Aorta (tissue), 5 donors: ENCODE measurements at places on chromosomes 3 and 15.

GRCh38 chr3:40691452-40691861 lies 166.7 kb downstream of the ZNF621 start:
- no peak for DNase-seq

DNA sequence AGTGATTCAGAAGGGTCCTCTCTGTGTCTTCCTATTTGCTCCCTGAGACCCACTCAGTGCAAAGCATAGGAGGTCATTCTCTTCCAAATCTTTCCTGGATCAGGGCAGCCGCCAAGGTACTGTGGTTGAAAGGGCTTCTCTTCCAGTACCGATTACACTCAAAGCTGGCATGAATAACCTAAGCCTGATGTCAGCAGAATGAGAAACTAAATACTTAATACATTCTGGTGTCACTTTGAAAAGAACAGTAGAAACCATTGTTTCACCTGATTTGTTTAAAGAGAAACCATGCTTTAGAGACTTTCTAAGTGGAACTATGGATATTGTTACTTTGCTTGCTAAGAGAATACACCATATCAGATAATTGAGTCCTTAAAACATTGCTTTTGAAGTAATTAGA lies 50.2 kb downstream of the PDHB start:
- DNase-seq = no peak

DNA sequence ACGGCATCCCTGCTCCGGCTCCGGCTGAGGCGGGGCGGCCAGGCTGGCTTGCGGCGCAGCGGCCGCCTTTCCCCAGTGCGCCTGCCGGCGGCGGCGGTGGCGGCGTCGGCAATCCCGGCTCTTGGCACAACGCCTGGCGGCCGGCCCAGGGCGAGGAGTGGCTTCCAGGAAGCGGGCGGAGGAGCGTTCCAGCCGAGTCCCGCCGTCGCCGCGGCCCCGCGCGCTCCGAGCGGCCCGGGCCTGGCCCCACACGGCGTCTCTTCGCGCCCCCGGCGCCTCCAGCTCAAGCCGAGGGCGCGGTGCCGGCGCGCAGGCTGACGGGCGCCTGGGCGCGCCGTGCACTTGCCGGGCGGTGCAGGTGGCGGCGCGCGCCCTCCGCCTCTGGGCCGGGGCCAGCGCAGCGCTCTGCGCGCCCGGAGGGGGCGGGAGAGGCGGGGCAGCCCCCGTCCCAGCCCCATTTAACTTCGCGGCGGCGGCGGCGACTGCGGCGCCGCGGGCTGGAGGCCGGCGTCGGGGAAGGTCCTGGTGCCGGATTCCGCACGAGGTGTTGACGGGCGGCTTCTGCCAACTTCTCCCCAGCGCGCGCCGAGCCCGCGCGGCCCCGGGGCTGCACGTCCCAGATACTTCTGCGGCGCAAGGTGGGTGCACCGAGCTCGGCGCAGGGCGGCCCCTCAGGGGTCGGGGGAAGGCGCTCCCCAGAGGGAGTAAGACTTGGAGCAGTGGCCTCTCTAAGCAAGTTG lies at the start of gene ADAMTSL3:
ADAMTSL3 (plus strand) TSS at position 485 of the 740 bp plus-strand sequence. CDS start 1,639 bp downstream, outside the sequence.
- peak; percentile 96 for DNase-seq

GRCh38 chr3:30232142-30232541 lies 374.3 kb upstream of the TGFBR2 start:
- DNase-seq = no peak

DNA sequence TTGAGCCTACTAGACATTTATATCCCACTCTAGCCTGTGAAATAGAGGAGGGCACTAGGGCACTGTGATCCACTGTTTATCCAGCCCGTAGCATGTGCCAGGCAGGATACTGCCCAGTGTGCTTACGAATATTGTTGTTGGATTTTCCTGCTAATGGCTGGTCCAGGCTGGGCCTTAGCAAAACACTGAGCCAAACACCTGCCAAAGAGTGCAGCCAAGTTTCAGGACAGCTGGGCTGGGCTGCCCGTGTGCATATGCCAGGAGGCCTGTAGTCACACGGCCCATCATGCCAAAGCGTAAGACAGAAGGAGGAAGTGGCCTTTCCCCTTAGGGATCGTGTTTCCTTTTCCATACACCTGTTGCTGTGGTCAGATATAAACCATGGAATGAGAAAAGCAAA lies 54.5 kb upstream of the ABHD10 start:
- peak; percentile 82 for DNase-seq

DNA sequence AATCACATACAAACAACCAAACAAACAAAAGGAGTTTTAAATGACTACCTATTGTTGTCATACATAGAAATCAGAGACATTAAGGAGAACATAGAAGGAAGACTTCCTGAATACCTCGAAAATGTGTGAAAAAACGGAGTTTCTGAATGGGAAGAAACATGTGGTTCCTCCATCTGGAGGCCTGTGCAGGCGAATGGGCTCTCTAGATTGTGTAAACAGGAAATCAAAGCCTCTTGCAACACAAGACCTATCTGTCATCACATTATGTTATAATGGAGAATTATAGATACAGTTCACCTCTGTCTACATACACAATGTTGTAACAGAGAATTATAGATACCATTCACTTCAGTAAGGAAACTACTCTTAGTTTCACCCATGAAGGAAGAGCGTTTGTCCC lies 44.1 kb downstream of the RUBCN start:
- no peak for DNase-seq

- no peak for DNase-seq
Measured at GRCh38 chr3:14147617-14148016, 22.8 kb downstream of the TMEM43 start.

- no peak for DNase-seq
Measured at GRCh38 chr3:4191971-4192370, 111.2 kb upstream of the SETMAR start.

GRCh38 chr3:157077565-157077991 lies 82.4 kb downstream of the CCNL1 start:
- DNase-seq = peak; percentile 81

GRCh38 chr15:83657549-83657948 lies 3.6 kb downstream of the ADAMTSL3 start:
- no peak for DNase-seq

GRCh38 chr15:40287505-40287904 lies 4.6 kb upstream of the ANKRD63 start:
- no peak for DNase-seq

DNA sequence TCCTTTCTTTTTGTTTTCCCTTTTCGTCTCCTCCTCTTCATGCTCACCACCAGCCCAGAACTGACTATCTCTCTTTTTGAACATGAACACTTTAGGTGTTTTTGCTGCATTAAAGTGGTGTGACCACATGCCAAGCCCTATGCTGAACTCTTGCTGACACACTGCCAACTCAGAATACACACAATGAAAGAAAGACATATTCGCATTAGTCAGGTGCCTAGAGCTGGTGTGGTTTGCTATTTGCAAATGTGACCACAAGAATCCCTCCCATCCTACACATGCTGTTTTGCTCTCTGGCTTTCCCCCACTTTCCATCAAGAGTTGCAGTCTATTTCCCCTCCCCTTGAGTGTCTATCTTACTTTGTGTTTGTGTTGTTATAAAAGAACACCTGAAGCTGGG lies 967.8 kb upstream of the CFAP20DC start:
- DNase-seq = no peak

DNA sequence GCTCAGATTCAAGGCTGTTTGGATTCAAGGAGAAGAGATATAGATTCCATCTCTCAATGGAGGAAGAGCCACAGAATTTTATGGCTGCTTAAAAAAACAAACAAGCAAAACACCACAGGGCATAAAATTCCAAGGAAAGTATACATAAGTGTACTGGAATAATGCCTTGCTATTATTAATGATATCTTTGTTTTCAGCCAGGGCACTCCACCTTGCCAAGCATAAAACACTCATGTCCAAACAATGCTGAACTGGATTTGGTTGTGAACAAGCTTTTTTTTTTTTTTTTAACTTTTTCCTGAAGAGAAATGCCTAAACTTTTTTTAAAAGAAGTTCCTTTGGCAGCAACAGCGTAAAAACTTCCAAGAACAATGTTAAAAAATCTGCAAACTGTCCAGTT lies 4.8 kb upstream of the CLSTN2 start:
- DNase-seq = no peak

DNA sequence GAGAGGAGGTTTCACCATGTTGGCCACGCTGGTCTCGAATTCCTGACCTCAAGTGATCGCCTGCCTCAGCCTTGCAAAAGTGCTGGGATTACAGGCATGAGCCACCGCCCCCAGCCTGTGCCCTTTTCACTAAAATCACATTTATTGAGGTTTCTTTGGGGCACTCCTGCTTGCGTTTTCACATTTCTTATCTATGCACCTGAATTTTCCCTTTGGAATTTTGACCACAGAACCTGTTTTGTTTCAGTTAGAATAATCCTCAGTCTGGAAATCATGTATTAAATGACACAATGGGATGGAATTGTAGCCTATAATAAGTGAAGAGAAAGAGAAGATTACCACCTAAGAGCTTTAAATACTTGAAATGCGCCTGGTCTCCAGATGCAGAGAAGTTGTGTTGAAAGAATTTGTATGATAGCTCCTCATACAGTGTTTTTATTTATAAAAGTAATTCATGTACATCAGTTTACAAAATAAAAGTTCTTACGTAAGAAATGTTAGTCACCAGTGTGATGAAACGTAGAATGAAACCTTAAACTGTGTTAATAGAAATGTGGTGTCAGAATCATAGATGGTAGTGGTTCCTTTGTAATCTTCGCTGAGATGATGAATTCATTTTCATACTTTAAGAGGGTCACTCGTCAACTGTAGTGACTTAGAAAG lies 107.0 kb downstream of the TCF12 start:
- no peak for DNase-seq
